ENCODE measurements at places on chromosomes 5 and 9.
A peak's percentile ranks its signal among the peaks of the same experiment; 100 is the strongest.

- no peak for DNase-seq
These were observed 50.8 kb downstream of the WWC1 start for GRCh38 chr5:168342151-168342825.

GRCh38 chr5:73844165-73844564, 218.2 kb downstream of the ARHGEF28 start:
- DNase-seq: peak; percentile 20

GRCh38 chr9:113711251-113711650, 164.9 kb upstream of the ZNF618 start:
- DNase-seq: no peak

DNA sequence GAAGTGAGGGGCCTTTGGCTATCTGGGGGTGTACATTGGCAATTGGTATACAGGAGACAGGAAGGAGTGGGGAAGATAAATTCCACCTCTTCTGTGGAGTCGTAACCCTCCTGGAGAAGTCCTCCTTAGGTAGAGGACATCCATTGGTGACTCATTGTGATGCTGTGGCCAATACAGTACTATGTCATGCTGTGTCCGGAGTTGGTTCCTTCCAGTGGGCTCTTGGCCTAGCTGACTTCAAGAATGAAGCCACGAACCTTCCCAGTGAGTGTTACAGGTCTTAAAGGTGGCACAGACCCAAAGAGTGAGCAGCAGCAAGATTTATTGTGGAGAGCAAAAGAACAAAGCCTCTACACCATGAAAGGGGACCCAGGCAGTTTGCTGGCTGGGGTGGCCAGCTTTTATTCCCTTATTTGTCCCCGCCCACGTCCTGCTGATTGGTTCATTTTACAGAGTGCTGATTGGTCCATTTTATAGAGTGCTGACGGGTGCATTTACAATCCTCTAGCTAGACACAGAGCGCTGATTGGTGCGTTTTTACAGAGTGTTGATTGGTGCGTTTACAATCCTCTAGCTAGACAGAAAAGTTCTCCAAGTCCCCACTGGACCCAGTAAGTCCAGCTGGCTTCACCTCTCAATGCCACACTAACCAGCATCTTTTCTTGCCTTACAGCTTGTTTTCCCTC, 37.3 kb upstream of the FBP1 start:
- no peak for DNase-seq

GRCh38 chr5:43685252-43685950, 82.4 kb downstream of the NNT start:
- DNase-seq: no peak

GRCh38 chr9:68844631-68845612, 139.9 kb downstream of the PIP5K1B start:
- DNase-seq: peak; percentile 37

GRCh38 chr9:37949576-37949975, 45.6 kb upstream of the SLC25A51 start:
- no peak for DNase-seq

DNA sequence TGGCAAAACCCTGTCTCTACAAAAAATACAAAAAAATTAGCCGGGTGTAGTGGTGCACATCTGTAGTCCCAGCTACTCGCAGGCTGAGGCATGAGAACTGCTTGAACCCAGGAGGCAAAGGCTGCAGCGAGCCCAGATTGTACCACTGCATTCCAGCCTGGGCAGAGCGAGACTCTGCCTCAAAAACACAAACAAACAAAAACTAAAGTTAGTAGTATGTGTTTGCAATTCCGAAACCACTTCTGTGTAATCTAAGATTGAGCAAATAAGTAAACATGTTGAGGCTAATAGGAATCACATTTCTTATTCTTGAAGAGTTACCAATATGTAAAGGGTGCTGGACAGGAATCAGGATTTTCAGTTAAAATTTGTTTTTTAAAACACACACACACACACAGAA, 70.0 kb upstream of the SUSD1 start:
- DNase-seq: no peak

- DNase-seq: no peak
These were observed 176.7 kb upstream of the RAD23B start for GRCh38 chr9:107106416-107106815.

DNA sequence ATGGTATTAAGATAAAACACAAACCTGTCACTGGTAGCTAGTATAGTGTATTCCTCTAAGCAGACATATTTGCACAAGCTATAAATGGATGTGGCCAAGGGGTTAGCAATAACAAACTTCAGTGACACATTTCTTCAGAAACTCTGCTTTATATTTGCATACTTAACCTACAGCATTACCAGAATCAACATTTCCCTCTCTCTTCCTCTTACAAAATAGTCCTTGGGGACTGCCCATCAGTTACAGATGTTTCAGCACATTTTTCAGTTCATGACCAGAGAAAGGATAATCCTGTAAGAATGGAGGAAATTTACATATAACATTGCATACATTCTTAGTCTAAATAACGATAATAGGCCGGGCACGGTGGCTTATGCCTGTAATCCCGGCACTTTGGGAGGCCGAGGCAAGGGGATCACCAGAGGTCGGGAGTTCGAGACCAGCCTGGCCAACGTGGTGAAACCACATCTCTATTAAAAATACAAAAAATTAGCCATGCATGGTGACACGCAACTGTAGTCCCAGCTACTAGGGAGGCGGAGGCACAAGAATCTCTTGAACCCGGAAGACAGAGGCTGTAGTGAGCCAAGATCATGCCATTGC, 25.3 kb upstream of the SLC1A1 start:
- no peak for DNase-seq

GRCh38 chr9:110820381-110820780, 151.8 kb downstream of the MUSK start:
- DNase-seq: no peak

GRCh38 chr5:55821731-55822512, 29.2 kb upstream of the IL31RA start:
- DNase-seq: peak; percentile 42

DNA sequence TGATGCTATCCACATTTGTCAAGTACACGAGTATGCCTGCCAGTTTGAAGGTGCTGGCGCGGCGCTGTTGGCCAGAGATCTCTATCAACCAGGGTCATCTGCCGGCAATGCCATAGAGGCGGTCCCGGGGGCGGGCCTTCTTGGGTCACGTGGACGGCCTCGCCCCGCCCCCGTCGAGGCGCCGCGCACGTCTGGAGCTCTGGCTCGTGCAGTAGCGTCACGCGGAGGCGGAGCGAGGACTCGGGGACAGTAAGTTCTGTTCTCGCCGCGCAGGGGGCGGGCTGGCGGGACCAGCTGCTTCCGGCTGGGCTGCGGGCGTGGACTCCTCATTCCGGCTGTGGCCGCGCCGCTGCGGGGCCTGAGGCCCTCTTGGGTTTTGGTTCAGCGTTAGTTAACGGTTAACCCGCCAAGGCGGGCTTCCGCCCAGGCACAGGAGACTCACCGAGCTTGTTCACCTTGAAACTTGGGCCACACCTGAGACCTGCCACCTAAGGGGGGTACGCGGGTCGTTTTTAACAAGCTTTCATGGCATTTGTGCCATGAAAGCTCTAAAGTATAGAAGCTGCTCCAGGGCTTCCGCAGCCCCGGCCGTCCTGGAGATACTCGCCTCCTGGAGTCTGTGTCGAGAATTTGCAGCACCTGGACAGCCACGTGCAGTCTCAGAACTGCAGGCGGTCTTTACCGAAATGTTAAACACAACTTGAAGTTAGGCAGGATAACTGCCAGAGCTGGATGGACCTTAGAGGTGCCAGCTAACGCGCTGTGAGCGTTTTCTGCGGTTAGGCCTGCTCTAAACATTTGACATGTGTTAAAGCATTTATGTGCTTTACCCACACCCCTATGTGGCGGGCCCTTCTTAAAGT, at the start of gene RFESD:
TSS of gene RFESD (plus strand) at position 209 of the 863 bp plus-strand sequence. CDS start 5,495 bp downstream, outside the sequence.
- peak; percentile 97 for DNase-seq

- DNase-seq: no peak
These were observed 379.9 kb upstream of the ACO1 start for GRCh38 chr9:32004431-32005076.

- DNase-seq: no peak
These were observed 86.9 kb downstream of the NR6A1 start for GRCh38 chr9:124684169-124684568.

DNA sequence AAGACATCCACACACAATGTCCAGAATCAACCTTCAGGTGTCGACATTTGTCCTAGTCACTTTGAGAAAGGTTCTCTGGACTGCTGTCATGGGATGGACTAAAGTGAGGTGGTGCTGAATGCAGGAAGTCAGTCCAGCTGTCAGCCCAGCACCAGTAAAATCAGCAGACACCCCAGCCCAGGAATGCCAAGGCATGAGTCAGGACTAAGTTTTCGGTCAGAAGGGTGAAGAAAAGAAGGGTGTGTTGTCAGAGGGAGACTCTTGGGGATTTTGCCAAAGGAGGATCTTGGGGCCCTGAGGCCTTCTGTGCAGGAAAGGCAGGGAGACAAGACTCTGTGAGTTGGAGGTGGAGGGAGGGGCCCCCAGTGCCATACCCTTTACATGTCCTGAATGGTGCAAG, 69.0 kb upstream of the XPA start:
- DNase-seq: no peak

DNA sequence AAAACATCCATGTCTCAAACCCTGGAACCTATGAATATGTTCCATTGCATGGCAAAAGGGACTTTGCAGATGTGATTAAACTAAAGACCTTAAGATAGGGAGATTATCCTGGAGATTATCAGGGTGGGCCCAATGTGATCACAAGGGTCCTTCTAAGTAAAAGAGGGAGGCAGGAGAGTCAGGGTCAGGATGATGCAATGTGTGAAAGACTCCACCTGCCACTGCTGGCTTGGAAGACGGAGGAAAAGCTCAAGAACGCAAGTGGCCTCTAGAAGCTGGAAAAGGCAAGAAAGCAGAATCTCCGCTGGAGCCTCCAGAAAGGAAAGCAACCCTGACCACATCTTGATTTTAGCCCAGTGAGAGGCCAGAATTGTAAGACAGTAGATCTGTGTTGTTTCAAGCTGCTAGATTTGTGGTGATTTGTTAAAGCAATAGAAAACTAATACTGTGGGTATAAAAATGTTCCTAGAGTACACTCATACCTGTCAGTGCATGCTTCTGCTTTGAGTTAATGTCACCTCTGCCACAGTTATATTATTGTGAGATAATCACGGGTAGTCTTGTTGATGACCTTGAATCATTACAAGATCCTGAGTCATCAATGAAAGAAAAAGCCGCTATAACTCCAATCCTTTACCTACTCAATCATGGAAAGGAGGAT, 93.5 kb upstream of the TNPO1 start:
- DNase-seq: no peak

DNA sequence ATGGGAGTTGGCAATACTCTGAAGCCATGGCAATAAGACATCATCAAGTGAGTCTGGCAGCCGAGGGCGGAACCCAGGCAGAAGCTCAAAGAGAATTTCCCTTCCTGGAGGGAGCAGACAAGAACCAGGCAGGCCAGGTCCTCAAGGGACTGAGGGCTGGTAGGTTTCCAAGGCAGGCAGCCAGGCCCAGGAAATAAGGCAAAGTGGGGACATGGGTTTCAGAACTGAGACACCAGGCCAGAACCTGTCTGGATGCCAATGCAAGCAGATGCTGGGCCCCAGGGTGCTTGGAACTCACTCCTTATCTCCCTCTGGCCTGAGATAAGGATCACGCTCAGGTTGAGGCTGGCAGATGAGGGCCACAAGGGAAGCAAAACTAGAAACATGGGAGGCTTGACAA, 8.9 kb downstream of the TSSK1B start:
- no peak for DNase-seq

GRCh38 chr5:69364414-69364813, 4.9 kb downstream of the AK6 start:
- DNase-seq: no peak

- DNase-seq: no peak
These were observed 121.3 kb upstream of the ICE1 start for GRCh38 chr5:5301176-5301575.

DNA sequence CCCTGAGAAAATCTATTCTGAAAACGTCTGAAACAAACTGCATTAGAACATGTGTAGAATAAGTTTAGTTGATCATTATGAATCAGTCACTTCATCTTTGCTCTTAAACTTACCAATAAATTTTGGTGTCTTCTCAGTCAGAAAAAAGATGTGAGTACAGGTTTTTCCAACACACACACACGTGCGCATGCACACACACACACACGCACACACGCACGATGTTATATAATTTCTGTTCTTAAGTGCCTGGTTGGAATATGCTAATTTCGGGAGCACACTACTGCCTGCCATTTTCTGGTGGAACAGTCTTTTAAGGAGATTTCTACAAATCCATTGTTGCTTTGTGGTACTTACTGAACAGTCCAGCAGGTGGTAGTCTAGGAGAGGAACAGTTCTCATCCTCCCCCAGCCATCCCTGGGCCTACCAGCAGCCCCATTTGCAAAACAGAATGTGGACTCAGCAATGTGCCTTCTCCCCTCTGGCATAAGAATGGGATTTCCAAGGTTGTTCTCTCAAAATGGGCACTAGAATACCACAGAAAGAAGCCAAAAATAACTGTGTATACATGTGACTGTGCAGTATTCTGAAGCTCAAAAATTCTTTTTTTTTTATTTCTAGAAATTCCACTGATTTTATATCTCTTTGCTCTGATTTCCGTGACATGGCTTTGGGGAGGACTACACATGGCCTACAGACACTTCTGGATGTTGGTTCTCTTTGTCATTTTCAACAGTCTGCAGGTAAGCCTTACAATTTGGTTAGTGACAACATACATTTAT, 281.3 kb downstream of the ARRDC3 start:
- peak; percentile 81 for DNase-seq

DNA sequence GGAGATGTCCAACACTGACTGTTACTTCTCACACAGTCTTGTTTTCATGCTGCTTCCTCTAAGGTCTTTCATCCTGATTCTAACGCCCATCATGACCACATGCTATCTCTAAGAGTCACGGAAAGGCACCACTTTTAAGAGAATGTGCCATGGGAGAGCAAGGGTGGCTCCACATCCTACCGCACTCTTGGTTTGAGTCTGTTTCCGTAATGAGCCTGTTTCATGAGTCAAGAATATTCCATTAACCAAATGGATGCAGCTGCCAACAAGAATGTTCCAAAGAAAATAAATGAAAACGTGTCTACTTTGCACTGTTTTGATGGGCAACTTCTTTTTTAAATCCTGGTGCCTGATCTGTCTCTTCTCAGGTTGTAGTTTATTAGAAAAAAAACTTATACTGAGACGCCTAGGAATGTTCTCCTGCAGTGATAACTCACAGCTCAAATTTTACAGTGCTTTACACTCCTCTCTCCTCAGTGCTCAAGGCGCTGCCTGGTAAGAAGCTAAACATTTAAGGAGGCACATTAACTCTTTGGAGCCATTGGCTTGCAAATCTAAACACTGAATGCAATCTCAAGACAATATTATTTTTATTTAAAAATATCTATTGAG, 124.3 kb downstream of the FGF1 start:
- DNase-seq: no peak

GRCh38 chr5:40071870-40072269, 607.8 kb upstream of the PTGER4 start:
- no peak for DNase-seq

All from lung (tissue), 17 donors.